Body of pancreas (tissue), 4 donors: ENCODE measurements at places on chromosomes 13 and 19. TPM values are rescaled to one million over a fixed set of nuclear protein-coding genes. Genes with fewer than 3 reads are reported as not detected.

DNA sequence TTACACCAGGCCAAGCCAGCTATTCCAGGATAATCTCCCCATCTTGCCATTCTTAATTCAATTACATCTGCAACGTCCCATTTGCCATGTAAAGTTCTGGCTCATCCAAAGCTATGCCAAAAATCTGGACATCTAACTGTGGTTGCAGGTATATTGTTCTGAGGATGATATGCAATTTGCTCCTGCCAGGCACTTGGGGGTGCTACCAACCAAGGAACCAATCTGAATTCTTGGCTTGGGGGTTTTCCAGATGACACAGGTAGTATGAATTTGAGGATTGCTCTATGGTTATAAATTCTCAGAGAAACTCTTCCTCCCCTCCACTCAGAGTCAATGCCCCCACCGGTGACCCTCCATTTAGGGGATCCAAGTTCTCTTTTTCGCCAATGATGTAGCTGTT is 33.0 kb downstream of the CRYL1 start:
- no peak for DNase-seq

GRCh38 chr13:59458908-59459579 is 704.7 kb downstream of the DIAPH3 start:
- no peak for DNase-seq

GRCh38 chr19:5923356-5923755 is 9.3 kb downstream of the CAPS start:
- no peak for DNase-seq

Gene MAB21L1
- total RNA-seq, result not detected

Gene NANOS3
- total RNA-seq, result not detected

DNA sequence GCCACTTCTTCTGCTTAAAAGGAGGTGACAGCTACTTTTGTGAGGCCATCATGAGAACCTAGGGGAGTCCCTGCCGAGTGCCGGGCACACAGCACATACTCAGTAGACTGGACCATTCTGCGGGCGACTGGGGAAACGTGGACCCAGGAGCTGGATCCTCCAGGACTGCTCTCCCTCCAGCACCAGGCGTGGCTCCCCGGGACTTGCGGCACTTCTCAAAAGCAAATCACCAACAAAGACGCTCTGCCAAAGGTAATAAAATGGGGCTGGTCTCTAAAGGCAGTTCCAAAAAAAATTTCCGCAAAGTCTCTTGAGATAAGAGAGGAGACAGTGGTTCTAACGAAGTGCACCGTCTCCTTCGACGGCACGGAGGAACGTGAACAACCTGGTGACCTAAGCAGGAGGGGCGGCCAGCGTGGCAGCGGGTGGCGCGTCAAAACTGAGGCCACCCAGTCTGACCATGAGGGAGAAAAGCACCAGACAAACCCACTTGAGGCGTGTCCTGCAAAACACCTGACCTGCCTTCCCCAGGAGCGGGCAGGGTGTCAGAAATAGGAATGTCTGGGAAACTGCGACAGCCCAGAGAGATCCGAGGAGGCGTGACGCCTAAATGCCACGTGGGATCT is 1.4 kb upstream of the TMPRSS9 start:
- no peak for DNase-seq

GRCh38 chr13:38743466-38743865 is 56.6 kb downstream of the FREM2 start:
- DNase-seq, result no peak

Gene ZNF844
- 4.3 TPM for total RNA-seq

DNA sequence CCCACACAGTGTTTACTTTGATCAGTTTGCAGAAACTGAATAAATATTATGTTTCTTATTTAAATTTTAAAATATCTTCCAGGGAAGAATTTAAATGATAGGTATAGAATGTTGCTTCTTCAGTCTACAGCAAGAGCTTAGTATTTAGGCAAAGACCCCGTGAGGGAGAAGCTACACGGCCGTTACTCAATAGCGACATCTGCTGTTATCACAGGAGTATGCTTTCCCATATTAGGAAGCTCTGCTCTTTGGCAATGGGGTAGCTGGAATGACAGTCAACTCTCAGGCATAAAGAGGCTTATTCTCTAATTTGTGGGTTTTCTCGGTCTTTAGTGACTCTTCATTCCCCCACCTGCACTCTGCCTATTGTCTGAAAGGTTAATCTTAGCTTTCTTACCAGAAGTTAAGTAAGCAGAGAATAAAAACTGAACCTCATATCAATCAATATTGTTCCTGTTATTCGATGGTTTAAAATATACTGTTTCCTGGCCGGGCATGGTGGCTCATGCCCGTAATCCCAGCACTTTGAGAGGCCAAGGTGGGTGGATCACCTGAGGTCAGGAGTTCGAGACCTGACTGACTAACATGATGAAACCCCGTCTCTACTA is 13.2 kb upstream of the LHFPL6 start:
- DNase-seq, result peak; percentile 54

DNA sequence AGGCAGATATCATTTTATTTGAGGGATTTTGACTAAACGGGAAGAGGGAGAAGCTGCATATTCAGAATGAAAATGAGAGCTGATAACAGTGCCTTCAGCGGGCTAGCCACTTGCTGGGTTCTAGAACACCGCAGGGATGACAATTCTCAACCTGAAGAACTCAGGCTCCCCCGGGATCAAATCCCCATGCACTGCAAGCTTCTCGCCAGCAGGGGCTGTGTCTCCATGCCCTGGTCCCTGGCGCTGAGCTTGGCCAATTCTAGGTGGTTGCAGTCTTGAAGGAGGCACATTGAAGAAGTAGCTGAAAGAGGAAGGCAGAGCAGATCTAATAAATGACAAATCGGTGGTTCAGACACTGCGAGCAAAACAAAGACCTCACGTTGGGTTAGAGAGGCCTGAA is 128.7 kb downstream of the UQCRFS1 start:
- no peak for DNase-seq

Gene KLK4
- total RNA-seq, result not detected

- DNase-seq, result no peak
These were observed 670.5 kb upstream of the ARGLU1 start for GRCh38 chr13:107238262-107238981.

DNA sequence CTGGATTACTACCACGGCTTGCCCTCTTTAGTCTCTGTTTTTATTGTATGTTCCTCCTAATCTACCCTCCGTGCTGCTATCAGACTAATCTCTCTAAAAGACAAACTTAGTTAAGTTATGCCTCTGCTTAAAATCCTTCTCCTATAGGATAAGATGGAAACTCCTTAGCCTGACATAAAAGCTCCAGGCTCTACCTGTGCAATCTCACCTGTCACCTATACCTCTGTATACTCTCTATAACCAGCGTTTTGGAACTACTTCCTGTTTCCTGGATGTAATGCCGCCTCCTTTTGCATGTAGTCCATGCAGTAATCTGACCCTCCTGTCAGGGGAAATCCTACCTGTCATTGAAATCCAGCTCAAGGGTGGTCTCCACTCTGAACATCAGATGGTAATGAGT is 41.2 kb downstream of the OLFM4 start:
- DNase-seq, result no peak

- DNase-seq, result no peak
These were observed 84.8 kb downstream of the PCDH17 start for GRCh38 chr13:57716295-57716694.

- DNase-seq, result no peak
These were observed 969 bp upstream of the POMP start for GRCh38 chr13:28657784-28658538.

Gene SMIM24
- total RNA-seq, result 7.6 TPM

Gene ZNF560
- total RNA-seq, result not detected

DNA sequence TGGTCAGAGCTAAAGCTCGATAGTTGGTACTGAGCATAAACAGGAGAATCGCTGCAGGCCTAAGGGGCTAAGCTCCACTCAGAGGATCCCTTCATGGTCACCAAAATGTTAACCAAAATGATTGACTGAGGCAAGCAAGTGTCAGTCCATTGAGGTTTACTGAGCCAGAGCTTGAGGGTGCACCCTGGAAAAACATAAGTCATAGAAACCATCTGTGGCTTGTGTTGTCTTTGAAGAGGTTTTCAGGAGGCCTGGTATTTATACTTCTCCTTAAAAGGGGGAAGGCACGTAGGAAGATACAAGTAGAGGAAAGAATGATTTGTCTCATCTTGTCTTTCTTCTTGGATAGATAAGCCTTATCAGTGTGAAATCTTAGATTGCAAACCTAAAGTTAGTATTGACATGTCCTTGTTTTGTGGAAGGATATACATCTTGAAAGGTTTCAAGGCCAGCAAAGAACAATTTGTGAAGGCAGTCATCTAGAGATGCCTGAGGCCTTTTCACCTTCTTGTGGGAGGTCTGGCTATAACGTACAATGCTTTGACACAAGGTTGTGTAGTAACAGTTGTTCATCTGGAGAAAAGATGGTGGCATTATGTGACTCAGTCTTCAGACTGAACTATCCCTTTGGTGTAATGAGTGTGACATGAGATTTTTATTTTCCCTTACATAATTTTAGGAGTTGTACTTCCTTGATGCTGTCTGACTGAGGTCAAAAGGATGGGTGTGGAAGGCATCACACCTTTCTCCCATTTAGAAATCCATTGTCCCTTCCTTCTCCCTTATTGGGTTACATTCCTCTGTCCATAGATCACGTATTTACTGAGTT is 14.7 kb upstream of the CEACAM6 start:
- DNase-seq, result no peak

Gene ZNF543
- total RNA-seq, result 0.33 TPM

Gene PIN1
- total RNA-seq, result 22.7 TPM

Gene OSCAR
- total RNA-seq, result not detected

- DNase-seq, result no peak
These were observed 46.5 kb downstream of the RFX2 start for GRCh38 chr19:6063576-6064335.

- no peak for DNase-seq
These were observed 6.7 kb upstream of the KATNAL1 start for GRCh38 chr13:30314069-30314468.

Gene SIAH3
- not detected for total RNA-seq

Gene FAM216B
- not detected for total RNA-seq

GRCh38 chr13:53821632-53822031 is 793.0 kb downstream of the OLFM4 start:
- no peak for DNase-seq

GRCh38 chr19:19051478-19052213 is 12.1 kb upstream of the SLC25A42 start:
- no peak for DNase-seq

GRCh38 chr19:33323093-33323820 is 20.9 kb upstream of the CEBPA start:
- DNase-seq, result no peak

Gene RGCC
- total RNA-seq, result 112 TPM

DNA sequence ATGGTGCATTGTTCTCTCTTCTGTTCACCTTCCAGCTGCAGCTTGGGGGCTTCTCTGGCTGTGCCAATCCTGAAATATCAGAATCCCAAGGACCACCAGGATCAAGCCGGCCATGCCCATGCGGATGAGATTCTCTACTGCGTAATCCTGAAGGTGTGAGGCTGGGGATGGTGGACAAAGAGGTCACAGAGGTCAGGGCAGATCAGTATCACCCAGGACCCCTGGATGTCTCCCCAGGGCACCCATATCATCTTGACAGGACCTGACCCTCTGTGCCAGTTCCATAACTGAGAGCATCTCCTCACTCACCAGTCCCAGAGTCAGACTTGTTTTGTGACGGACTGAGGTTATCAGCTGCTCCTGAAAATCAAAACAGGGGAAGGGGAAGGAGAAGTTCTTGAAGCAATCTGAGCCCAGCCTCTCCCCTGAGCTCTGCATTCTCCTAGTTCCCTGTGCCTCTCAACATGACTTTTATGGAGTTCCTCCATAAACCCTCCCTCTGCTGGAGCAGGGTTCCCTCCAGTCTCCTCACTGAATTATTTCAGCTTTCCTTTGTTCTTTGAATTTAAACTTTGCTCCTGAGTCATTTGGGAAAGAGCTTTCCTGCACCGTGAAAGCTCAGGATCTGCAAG is 5.5 kb downstream of the LILRA5 start:
- DNase-seq, result no peak

Gene OVOL3
- not detected for total RNA-seq

- DNase-seq, result no peak
These were observed 5.0 kb upstream of the FRY start for GRCh38 chr13:32026623-32027022.

Gene KRTDAP
- not detected for total RNA-seq

DNA sequence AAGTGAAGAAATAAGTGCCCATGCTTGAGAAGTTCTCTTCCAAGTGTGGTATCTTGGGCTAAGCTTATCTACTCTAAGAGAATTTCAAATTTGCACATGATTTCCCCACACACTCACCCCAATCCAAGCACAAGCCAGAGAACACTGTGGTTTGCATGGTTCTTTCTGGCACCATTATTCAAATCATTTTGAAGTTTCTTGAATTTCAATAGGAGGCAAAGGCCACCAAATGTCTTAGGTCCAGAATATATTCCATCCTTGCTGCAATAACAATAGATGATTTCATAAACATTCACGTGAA is 359.7 kb downstream of the IRS2 start:
- no peak for DNase-seq

Gene CFAP97D2
- total RNA-seq, result not detected

- DNase-seq, result no peak
These were observed 77.8 kb upstream of the SLAIN1 start for GRCh38 chr13:77619655-77620054.

- DNase-seq, result no peak
These were observed 6.3 kb downstream of the MAP1S start for GRCh38 chr19:17725422-17726078.

DNA sequence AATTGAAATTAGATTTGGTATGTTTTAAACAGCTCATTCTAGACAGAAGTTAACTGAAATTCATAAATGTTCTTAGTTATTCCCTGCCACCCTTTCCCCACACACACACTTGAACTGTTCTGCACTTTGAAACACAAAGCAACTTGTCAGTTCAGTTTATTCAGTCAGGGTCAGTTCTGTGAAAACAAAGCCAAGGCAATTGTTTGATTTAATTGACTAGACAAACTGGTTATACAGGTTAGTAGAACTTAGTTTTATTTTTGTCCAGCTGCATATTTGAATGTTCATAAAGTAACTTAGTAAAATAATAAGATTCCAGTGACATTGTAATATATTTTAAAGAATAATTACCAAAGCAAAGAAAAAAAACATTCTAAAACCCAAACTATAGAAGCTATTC is 98.3 kb upstream of the KLF5 start:
- DNase-seq, result no peak

DNA sequence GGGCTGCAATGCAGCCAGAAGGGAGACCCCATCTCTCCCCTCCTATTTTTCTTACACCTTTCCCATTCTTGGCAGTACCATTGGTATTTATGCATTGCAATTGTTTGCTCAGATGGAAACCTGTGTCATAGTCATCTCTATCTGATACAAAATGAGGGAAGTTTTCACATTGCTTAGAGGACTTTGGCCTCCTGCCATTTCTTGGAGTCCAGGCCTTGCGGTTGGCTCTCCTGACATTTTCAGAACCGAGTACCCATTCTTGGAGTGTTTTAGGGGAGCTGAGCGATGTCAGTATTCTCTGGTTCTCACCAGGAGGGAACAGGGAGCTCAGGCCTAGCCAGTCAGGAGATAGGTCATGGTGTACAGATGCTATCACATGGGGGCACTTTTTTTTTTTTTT is 1.5 kb downstream of the SIN3B start:
- no peak for DNase-seq
